ENCODE measurements at places on chromosomes 3 and 15.
A peak's percentile ranks its signal among the peaks of the same experiment; 100 is the strongest.

DNA sequence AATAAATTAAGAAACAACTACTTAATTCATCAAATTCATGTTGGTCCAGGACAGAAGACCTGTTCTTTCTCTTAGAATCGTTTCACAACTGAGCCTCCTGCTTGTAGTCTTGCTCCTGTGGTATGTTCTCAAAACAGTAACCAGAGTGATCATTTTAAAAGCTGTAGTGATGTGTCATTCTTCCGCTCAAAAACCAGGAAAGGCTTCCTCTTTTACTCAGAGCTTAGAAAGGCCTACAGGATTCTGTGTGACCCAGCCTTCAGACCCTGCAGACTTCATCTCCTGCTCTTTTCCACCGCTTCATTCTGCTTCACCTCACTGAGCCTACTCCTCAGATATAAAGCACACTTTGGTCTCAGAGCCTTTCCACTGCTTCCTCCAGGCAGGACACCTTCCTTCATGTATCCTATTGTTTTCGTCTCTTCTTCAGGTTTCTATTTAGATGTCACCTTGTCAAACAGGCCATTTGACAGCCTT, 22.7 kb downstream of the ST6GAL1 start:
- DNase-seq, result no peak

- DNase-seq, result no peak
These were observed 50.3 kb upstream of the SELENOK start for GRCh38 chr3:53941950-53942349.

DNA sequence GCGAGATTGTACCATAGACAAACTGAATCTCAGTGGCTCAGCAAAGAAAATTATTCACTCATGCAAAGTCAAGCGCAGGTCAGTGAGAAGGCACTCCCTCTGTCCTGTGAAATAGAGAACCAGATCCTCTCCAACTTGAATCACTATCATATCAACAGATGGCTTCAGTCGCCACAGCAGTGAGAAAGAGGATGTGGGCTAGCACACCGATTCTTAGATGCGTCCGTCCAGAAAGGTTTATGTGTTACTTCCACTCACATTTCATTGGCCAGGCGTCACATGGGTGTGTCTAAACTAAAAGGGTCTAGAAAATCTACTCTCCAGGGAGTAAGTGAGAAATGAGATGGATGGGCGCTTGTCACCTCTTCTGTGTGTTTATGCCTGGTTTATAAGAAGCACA, 141.6 kb upstream of the KBTBD8 start:
- DNase-seq, result no peak

DNA sequence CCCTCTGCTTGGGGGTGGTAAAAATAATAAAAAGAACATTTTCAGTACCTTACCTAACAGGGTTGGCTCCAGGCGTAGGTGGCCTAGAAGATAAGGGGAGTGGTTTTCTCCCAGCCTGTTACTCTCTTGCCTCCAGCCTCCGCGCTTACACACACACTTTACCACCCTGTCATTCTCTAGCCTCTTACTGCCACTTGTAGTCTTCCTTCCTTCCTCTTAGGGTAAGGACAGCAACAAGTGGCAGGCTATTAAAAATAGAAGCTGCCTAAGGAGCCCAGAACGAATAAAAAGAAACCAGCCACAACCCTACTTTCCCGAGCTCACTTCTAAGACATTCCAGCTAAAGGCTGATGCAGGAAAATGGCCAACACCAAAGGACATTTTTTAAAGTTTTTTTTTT, 9.6 kb upstream of the LIPH start:
- DNase-seq, result no peak

GRCh38 chr3:62128051-62128450, 245.3 kb downstream of the FEZF2 start:
- DNase-seq, result peak; percentile 62

- DNase-seq, result no peak
These were observed 12.7 kb downstream of the ZNF35 start for GRCh38 chr3:44661189-44661588.

GRCh38 chr15:61755467-61755866, 304.8 kb downstream of the VPS13C start:
- DNase-seq, result no peak

DNA sequence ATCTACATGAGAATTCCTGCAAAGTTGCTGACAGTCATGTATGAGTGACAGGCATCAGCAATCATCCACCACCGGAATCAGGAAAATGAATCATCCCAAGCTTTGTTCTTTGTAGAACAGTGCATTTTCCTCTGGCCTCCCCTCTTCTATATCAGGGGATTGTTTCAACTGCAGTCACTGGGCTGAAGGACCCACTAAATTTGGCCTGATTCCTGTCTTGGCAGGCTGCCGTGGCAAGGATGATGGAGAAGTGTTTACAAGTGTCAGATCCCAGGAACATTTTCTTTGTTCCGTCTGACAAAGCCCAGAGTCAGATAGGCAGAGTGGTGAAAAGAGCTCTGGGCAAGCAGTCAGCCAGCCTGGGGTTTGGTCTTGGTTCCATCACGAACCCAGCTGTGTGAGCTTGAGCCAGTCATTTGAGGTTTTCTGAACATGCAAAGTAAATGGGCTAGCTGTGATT, 175.1 kb upstream of the TSC22D2 start:
- peak; percentile 60 for DNase-seq

GRCh38 chr15:27401471-27401870, 430.5 kb downstream of the GABRG3 start:
- DNase-seq, result no peak

DNA sequence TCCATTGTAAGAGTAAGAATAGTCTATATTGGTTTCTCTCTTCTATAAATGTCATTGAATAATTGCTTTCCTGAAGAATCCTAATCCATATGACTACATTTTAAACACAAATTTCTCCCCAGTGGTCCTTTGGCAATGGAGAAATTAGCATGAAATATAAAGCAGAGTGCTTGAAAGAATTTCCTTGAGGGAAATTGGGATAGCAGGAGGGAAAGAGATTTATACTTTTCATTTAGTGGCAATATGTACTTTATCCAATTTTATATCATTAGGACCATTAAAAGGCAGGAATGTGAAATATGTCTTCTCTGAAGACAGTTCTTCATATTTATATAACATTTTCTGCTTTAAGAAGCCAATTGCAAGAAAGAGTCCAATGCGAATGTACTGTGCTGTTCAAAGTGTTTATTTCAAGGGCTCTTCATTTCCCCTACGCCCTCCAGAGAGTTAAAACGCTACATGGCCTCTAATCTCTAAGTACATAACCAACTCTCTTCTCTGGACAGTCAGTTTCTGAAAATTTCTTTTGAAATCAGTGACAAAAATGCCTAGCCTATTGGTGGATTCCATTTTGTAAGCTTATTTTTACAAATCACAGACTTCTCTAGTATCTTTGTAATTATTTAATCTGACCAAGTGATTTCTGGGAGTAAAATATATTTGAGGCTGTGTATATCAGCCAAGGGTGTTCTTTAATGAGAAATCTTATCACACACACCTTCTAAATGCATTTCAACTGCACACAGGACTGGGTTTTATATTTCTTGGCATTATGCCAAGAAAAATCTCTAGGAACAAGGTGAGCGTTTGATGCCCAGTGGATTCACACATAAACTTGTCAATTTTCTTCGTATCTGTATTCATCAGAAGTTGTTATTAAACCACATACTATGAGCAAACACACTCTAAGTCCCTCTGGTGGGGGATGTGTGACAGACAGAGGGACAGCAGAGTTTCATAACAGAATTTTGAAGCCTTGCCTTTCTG, 51.2 kb downstream of the KCNAB1 start:
- no peak for DNase-seq

DNA sequence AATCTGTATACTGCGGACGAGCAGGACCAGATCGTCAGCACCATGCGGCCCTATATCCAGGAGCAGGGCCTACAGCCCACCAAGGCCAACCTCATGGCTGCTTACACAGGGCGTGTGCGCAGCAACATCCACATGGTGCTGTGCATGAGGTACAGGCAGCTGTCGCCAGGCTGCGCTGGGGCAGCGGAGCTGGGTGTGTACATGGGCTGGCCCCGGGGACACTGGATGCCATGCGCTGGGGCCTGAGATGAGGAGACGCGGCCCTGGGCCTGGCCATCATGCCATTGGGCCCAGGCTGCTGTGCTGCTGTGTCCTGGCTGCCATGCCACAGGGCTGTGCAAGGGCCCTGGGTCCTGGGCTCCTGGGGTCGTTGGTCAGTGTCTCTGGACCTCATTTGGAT, 61.5 kb downstream of the SEMA3G start:
- no peak for DNase-seq

- no peak for DNase-seq
These were observed 449.3 kb downstream of the TAFA4 start for GRCh38 chr3:68483041-68483440.

DNA sequence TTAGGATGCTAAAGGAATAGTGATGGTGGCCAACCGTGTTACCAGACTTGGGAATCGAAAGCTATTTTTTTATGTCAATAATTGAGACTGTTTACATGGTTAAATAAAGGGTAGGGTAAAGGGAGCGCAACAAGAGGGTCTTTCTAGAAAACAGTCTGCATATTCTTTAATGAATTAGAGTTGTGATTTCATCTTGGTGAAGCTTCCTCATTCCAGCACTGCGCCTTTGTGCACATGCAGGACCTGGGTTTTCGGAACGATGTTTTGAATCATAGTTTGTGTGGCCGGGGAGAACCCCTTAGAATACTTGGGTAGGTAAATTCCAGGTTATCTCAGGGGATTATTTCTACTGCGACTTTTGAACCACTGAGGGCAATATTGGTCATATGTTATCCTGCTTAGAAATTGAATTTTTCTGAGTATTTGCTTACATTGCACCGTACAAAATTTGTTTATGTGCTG, 1.3 kb downstream of the PIK3CA start:
- DNase-seq, result peak; percentile 22

DNA sequence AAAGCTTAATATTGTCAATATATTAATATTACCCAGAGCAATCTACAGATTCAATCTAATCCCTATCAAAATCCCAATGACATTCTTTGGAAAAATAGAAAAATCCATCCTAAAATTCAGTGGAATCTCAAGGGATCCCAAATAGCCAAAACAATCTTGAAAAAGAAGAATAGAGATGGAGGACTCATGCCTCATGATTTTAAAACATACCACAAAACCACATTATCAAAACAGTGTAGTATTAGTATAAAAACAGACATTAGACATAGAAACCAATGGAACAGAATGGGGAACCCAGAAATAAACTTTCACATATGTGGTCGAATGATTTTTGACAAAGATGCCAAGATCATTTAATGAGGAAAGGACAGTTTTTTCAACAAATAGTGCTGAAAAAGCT, 14.6 kb downstream of the NEK4 start:
- no peak for DNase-seq

DNA sequence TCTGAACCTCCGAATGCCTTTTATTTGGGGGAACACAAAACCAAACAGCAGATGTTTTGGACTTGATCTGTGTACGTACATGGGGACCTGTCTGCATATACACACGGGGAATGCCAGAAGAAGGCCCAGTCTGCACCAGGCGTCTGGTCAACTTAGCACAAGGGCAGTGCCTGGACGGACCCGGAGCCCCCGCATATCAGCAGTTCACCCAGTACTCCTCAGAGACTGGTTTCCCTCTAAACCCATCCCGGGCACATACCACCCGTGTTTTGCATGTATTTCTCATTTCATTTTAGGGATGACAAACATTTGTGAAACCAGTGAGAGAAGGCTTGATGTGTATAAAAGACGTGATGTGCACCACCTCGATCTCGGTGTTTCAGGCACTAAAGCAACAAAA, 49.7 kb downstream of the KLHL25 start:
- DNase-seq, result no peak

- no peak for DNase-seq
These were observed 198.3 kb downstream of the UBE3A start for GRCh38 chr15:25240461-25241021.

DNA sequence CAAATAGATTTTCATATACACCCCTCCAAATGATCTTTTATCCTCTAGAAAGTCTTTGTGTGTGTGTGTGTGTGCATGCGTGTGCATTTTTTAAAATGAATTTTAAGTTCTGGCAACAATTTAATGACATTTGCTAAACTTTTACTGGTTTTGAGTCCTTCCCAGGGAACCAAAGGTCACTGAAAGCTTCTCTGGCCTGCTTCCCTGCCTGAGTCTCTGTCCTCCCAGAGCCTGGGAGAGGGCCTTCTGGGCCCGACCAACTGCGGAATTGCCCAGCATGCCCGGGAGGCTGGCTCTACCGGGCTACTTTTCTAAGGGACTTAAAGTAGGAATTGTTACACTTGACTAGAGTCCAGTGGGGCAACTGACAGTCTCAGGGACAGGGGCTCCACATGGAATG, 7.4 kb upstream of the RBPMS2 start:
- DNase-seq, result no peak

DNA sequence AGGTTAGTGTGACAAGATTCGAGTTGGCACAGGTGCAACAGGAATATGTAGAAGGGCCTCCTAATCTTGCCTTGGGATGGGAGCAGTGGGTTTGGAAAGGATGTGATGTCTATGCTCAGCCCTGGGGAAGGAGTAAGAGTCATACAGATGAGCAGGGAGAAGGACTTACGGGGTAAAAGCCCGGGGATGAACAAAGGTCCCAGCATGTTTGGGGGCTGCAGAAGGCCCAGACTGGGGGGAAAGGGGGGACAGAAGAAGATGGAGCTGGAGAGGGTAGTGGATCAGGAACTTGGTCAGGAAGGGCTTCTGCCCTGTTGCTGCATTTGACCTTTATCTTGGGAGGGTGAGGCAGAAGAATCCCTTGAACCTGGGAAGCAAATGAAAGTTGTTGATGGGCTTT, 240.1 kb upstream of the ST8SIA2 start:
- no peak for DNase-seq

DNA sequence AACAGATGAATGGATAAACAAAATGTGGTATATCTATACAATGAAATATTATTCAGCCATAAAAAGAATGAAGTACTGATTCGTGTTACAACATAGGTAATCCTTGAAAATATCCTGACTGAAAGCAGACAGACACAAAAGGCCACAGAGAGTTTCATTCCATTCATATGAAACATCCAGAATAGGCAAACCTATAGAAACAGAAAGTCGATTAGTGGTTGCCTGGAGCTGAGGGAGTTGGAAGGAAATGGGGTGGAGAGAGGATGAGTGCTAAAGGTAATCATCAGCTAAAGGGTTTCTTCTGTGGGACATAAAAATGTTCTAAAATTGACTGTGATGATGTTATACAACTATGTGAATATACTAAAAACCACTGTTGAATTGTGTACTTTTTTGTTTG, 22.9 kb downstream of the FOXP1 start:
- no peak for DNase-seq

- no peak for DNase-seq
These were observed 227.5 kb upstream of the MDFIC2 start for GRCh38 chr3:70539908-70540307.

- DNase-seq, result peak; percentile 94
These were observed 79.1 kb upstream of the MEF2A start for GRCh38 chr15:99486371-99487336.

- DNase-seq, result no peak
These were observed 291.3 kb upstream of the TRIM42 start for GRCh38 chr3:140386357-140387100.
